Central memory CD4-positive, alpha-beta T cell (primary cell): ENCODE measurements at places on chromosomes 3 and 15.
A peak's percentile ranks its signal among the peaks of the same experiment; 100 is the strongest.

- no peak for DNase-seq
Measured at GRCh38 chr15:65957451-65957850, 88.2 kb downstream of the RAB11A start.

- DNase-seq = no peak
Measured at GRCh38 chr3:19547665-19548464, 386.2 kb downstream of the EFHB start.

DNA sequence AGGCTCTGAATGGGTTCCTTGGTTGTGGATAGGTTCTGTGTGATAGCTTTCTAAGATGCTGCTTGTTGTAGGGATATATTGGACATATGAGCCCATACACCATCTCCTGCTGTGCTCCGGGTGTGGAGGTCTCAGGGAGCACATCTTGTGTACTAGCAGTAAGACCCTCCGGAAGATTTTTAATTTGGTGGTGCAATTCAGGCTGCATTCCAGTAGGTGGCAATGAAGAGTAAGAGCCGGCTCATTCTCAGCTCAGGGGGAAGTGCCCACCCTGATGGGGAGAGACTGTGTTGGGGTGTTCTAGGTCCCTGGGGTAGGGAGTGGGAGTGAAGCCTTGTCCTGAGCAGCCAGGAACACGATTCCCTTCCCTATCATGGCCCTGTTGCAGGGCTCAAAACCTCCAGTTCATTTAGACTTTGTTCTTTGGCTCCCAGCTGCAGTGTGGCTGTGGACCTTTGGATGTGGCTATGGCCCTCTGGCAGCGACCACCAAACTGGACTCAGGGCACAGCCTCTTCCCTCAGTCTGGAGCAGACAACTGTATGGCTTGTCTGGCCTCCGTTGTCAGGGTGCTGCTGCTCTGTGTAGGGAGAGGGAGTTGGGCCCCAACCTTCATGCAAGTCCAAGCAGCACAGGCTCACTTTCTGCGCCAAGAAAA is 104.7 kb downstream of the UNC13C start:
- DNase-seq = no peak

DNA sequence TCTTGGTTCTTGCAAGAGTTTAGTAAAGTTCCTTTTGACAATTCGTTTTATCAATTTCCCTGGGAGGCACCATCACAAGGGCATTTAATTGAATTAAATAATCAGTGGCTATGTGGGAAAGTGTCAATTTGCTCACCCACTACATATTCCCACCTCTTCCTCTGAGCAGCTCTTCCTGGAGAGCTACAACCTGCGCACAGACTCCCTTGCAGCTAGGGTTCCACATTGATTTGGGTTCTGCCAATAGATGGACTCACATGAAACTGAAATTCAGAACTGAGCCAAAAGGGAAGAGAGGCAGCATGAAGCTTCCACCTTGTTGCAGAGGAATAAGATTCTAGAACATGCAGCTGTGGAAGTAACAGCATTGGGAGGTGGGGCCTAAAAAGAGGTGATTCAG is 94.8 kb downstream of the TLE3 start:
- DNase-seq = no peak

GRCh38 chr3:136473716-136474326 is 223.7 kb downstream of the PCCB start:
- no peak for DNase-seq

- no peak for DNase-seq
Measured at GRCh38 chr3:126992216-126992615, 9.3 kb downstream of the PLXNA1 start.

GRCh38 chr15:38171973-38172372 is 80.7 kb upstream of the SPRED1 start:
- no peak for DNase-seq

GRCh38 chr3:146739203-146739671 is 134.1 kb upstream of the PLSCR5 start:
- no peak for DNase-seq

- DNase-seq = no peak
Measured at GRCh38 chr15:73982222-73982962, 9.7 kb downstream of the STOML1 start.

GRCh38 chr15:66714543-66714981 is 12.5 kb downstream of the SMAD6 start:
- DNase-seq = no peak

- DNase-seq = peak; percentile 43
Measured at GRCh38 chr3:153284282-153284938, 122.4 kb downstream of the RAP2B start.

DNA sequence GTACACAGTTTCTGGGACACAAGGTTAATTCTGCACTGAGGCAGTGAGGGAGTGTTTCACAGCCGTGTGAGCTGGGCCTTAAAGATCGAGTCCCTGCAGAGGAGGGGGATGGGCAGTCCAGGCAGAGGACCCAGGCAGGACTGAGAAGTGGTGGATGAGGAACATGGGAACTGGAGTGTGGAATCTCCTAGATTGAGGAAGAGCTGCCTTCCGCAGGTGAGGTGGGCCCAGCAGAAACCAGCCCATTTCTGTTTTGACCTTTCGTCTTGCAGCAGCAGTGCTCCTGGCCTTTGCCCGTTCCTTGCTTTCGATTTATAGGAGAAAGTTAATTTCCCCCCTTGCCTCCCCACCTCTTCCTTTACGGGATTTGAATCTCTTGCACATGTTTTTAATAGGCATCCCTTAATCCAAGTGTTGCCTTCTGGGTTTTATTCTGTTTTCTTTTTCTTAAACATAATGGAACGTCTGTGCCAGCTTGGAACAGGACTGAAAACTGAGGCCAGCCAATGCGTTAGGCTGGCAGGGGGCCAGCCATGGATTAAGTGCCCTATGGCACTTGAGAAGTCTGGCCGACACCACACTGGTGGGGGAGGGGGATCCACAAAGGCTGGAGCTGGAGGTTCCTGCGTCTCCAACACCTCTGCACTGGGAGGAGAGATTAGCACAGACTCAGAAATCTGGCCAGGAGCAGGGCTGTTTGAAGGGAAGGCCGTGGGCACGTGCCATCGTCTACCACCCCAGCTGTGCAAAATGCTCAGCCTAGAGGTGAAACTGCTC is 78.1 kb downstream of the AAGAB start:
- no peak for DNase-seq

DNA sequence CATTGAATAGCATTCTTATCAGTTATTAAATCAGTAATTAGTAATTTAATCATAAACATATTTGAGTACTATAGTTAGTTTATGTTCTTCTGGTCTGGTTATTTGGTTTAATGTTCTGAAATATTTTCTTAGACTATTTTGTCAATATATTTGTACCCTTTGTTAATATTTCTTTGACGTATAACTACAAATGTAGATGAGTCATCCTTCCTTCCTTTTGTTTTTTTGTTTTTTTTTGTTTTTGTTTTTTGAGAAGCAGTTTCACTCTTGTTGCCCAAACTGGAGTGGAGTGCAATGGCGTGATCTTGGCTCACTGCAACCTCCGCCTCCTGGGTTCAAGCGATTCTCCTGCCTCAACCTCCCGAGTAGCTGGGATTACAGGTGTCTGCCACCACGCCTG is 17.4 kb upstream of the EIF3J start:
- DNase-seq = no peak

DNA sequence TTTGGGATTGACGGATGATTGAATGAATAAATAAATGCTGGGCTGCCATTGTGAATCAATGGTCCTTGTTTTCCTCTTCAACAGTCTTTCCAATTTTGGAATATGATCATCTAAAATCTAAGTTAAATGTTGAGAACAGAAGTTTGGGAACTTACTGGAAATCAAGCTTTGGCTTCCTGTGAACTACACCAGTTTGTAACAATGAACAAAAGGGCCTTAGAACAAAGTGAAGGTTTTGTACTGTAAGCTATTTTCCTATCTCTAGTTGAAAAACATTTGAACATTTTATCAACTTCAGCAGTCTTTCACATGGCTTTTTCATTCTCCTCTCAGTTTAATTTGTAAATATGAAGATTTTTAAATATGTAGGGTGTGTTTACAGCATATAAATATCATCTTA is 66.3 kb downstream of the RUBCN start:
- no peak for DNase-seq

DNA sequence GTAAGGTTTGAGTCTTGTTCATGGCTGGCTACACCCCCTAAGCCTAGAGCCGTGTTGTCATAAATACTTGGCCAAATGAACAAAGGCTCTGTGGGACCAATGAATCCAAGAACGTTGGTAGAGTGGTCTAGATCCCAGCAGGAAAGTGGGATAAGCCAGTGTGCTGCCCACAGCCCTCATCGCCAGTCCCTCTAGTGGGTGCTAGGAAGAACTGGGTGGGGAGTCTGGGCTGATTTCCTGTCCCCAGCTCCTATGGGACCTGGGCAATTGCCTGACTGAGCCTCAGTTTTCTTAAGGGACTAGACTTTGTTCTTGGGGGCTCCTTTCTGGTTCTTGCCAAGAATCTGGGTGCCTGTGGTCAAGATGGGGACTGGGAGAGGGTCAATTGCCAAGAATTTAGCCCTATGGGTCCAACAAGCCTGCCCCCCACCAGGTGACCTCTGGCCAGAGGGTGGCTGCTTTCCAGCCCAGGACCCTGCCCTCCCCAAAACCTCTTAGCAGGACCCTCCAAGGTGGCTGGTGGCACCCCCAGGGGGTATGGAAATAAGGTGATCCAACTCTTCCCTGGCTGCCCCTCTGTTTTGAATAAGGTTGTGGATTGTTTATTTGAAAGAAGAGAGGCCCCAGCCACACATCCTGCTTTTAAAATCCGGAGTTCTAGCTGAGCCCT is 42.7 kb downstream of the SMAD6 start:
- no peak for DNase-seq

DNA sequence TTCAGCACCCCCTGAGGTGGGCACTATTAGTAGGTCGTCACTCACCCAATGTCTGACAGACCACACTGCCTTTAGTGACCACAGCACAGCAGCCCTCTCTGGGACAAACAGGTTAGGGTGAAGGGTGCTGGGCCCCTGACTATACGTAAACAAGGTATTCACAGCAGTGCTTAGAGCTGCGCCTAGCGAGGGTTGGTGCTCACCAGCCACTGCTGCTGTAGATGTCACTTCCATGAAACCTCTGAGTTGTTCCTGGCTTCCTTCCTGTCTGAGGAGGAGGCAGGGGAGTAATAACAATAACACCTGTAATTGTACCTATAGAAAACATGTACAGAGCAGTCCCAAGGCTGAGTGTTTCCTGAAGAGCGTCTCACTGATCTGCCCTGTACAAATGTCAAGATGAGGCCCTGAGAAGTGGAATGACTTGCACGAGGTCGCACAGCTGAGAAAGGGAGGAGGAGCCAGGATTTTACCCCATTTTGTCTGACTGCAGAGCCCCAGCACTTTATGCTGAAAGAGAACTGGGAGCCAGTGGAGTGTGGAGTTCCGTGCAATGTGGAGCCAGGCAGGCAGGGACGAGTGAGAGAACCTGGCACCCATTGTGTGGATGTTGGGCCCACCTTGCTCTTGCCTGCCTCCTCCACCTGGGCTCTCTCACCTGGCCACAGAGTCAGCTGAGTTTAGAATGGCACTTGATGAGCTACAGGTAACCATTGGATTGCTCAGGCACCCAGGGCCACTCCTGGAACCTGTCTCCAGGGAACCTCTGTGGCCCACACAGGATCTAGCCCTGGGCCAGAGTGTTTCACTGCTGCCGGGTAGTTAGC is 93.8 kb downstream of the DNAJB8 start:
- DNase-seq = no peak

GRCh38 chr3:190429681-190430080 is 20.0 kb downstream of the TMEM207 start:
- no peak for DNase-seq

GRCh38 chr3:188962253-188963247 is 209.2 kb upstream of the TPRG1 start:
- no peak for DNase-seq

DNA sequence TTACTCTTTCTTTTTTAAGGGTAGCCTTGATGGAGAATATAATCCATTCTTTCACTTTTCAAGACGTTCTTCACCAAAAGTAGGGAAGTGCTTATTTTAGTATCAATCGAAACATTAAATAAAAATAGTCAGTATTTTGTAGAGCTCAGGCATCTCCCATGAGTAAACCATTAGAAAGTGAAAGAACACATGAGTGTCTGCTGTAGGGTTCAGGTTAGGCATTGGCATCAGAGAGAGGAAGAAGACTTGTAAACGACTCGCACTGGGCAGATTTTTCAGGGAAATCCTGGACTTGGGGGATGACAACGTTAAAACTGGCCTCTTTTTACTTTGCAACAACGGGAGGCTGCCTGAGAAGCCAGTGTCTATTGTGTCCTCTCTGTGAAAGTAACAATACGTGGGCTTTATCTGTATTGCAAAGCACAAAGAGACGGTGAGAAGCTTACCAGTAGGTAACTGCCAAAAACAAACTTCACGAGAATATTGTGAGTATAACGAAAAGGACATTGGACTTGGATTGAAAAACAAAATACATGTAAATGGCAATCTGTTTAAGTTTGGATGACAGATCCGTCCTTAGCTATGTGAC is 451.7 kb downstream of the PYDC2 start:
- no peak for DNase-seq

DNA sequence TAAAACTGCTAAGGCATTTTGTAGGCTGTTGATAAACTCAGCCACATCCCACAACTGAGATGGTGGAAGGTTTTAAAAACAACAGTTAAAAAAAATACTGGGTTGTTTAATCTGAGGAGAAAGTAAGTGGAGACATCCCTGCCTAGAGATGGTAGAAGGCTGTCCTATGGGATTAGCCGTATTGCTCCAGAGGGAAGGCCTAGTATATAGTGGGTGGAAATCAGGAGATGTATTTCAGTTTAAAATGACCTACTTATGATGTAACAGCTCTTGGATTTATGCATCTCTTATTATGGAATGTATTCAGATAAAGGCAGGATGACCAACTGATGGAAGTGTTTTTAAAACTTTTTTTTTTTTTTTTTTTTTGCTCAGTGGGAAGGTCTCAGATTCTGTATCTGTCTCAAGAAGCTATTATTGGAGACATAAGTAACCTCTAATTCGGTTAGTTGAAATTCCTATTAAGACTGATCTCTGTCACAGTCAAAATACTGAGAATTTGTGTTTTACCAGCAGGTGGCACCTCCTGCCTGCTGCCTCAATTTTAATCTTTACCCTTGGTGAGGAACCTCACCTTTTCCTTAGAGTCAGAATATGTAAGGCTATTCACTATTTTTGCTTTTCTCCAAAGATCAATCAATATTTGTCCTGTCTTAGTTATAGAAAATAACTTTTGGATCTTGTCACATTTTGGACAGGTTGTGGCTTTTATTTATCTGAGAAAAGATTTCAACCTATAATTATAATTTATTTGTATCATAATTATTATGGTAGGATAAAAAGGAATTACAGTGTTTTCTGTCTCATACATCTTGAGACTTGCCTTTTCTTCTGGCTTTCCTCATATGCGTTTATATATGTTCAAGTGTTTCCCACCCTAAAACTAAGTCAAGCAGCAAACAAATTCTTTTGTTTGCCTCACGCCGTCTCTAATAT is 63.0 kb downstream of the VPS8 start:
- DNase-seq = no peak

DNA sequence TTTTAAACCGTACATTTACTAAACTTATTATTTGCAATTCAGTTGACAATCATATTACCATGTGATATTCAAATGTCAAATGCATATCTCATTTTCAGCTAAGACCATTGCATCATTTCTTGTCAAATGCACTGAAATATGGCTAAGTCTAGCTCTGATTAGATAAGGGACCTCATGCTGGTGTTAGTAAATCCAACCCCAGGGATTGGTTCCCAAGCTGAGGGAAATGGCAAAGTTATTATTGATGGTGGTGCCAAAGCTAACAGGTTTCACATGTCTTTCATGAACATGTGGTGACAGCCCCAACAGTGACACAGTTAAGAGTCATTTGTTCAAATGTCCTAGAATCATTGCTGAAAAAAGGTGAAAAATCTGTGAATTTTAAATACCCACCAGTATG is 641.1 kb downstream of the MECOM start:
- no peak for DNase-seq

GRCh38 chr15:57444877-57445513 is 68.7 kb downstream of the CGNL1 start:
- DNase-seq = no peak
